ENCODE measurements at places on chromosomes 5 and 9. TPM values are rescaled to one million over a fixed set of nuclear protein-coding genes. Genes with fewer than 3 reads are reported as not detected.

- DNase-seq = no peak
These were observed 121.7 kb downstream of the GLIS3 start for GRCh38 chr9:4177970-4178758.

The RORB gene
- not detected for total RNA-seq

The CDC20B gene
- not detected for total RNA-seq

DNA sequence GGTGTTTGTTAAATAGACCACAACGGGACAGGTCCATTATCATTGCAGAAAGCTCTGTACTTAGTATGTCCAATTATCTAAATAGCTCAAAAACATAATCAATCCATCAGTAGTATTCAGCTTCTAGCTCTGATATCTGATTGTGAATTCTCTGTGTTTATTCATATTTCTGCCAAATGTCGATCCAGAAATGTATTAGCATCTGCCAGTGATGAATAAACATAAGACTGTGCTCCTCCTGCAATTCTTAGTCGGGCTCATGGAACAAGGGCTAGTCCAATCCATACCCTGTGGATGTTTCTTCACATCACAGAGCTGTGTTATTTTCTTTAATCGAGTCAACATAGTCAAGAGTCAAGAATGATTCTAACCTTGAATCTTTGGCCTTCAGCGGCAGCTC, 1612.1 kb upstream of the WWC1 start:
- no peak for DNase-seq

The PRR16 gene
- 0.35 TPM for total RNA-seq

DNA sequence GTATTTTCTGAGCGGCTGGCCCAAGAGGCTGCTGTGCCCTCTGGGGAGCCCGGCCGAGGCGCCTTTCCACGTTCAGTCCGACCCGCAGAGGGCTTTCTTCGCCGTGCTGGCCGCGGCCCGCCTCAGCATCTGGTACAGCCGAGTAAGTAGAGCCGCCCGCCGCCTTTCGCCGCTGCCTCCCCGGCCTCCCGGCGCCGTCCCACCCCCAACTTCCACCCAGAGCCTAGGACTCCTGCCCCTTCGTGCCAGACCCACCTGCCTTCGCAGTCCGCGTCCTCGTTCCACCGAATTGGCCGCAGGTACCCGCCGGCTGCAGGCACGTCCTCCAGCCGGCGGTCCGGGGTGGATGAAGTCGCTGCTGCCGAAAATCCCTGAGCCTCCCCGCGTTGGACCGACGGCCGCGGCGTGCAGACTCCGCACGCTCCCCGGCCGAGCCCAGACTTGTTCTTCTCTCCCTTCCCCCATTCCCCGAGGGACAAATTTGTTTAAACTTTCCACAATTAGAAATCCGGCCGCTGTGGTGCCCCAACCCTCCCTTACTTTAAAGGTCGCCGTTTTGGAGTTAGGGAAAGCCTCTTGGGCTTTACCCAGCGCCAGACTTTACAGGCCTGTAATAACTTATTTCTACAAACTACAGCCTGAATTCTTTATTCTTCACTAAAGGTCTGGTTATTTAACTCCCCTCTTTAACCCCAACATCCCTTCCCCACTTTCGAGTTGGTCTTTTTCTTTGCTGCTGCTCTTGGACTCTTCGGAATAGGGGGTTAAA, 589 bp downstream of the RIC1 start:
- DNase-seq = no peak

DNA sequence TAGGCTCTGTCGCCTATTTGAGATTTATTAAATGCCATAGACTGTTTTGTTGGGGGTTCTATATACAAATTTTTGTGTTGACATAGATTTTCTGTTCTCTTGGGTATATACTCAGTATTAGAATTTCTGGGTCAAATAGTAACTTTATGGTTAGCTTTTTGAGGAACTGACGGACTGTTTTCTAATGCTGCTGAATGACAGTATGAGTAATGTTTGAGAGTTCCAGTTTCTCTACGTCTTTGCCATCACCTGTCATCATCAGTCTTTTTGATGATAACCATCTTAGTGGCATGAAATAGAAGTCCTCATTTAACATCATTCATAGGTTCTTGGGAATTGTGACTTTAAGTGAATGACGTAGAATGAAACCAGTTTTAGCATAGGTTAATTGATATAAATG, 60.1 kb downstream of the CCDC171 start:
- DNase-seq = no peak

DNA sequence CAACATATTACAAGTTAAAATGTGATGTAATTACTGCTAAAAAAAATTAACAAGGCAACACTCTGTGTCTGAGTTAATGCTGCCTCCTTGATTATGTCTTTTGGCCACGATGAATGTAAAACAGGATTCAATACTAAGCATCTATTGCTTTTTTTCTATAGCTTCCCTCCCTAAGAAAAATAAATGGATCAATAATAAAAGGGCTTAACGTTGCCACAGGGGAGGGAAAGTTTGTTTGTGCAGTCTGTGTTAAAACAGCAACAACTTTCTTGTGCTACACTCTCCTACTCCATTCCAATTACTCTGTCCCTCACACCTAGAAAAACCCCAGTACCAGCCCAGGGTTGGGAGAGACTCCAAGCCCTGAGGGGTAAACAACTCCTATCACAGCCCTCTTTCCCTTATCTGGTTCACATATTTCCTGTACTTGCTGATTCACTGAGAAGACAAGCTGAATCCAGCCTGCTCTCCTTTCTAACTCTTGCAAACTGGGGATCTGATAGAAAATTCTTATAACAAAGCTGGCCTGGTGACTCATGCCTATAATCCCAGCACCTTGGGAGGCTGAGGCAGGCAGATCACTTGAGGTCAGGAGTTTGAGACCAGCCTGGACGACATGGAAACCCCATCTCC, 44.8 kb downstream of the PTPN3 start:
- DNase-seq = peak; percentile 93

GRCh38 chr5:160057256-160057655, 48.3 kb downstream of the TTC1 start:
- DNase-seq = no peak

The OBP2B gene
- not detected for total RNA-seq

DNA sequence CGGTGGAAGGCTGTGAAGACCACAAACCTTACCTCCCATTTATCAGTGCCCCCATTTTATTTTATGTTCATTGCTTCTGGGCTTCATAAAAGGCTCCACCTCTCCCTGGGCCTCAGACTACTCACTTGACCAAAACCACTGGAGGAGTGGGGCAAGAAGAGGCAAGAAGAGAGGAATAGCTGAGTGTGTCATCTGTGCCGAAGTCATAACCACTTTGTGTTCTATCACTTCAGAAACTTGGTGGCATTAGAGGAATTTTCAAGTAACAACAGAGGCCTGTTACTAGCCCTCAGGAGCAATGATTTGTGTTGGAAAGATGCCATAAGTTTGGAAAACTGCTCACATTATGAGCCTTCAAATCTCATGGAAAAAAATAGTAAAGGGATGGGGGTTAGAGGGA, 88.7 kb upstream of the PIK3R1 start:
- DNase-seq = no peak
